ENCODE measurements at places on chromosomes 5 and 9.

DNA sequence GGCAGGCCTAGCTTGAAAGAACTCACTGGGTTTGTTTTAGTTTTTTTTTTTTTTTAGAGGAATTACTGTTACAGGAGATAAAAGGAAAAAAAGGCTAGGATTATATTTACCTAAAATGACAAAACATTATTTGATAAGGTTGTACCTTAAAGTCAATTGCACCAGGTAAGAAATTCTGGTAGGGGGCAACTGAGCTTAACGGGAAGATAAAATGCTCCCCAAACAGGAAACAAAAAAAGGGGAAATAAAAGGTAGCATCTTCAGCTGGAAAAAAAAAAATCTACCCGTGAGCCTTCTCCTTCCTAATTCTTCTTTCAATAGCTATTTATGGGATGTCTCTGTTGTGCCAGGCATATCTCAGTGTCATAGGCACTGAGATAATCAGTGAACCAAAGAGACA is 164.5 kb downstream of the PIK3R1 start:
- DNase-seq, result no peak

DNA sequence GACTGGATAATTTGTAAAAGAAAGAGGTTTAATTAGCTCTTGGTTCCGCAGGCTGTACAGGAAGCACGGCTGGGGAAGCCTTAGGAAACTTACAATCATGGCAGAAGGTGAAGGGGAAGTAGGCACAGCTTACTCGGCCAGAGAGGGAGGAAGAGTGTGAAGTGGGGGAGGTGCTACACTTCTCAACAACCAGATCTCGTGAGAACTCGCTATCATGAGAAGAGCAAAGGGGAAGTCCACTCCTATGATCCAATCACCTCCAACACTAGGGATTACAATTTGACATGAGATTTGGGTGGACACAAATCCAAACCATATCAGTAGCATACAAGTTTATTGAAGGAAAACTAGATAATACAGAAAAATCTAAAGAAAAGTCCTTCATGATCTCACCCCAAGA is 39.9 kb downstream of the NEURL1B start:
- no peak for DNase-seq

DNA sequence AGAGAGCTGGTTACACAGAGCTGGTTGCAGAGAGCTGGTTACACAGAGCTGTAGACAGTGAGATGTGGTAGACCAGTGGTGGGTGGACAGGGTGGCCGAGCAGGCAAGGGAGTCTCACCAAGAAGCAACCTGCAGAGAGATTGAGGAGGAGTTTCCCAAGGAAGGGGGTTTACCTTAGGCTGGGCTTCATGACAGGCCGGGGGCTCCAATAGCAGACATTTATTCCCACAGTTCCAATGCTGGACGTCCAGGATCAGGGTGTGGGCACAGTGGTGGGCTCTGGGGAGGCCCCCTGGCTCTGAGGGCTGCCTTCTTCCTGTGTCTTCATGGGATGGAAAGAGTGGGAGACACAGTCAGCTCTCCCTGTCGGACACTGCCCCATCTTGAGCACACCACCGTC is 386.9 kb upstream of the IRX4 start:
- DNase-seq, result no peak

GRCh38 chr9:7439355-7439995 is 360.1 kb downstream of the DMAC1 start:
- no peak for DNase-seq

DNA sequence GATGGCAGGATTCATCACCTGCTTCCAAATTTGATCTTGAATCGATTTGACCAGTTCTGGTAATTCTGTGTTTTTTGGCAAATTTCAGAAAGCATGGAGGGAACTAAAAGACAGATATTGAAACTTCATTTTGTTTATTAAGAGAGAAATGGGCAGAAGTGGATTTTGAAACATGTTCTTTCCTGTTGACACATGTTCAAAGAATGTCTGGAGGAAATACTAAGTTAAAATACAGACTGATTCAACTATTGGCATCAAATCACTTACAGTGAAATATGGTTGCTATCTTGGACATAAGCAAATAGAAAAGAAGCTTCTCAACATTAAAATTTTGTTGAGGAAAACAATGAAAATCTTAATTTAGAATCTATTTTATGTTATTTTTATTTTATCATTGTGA is 19.3 kb upstream of the GZMK start:
- no peak for DNase-seq

DNA sequence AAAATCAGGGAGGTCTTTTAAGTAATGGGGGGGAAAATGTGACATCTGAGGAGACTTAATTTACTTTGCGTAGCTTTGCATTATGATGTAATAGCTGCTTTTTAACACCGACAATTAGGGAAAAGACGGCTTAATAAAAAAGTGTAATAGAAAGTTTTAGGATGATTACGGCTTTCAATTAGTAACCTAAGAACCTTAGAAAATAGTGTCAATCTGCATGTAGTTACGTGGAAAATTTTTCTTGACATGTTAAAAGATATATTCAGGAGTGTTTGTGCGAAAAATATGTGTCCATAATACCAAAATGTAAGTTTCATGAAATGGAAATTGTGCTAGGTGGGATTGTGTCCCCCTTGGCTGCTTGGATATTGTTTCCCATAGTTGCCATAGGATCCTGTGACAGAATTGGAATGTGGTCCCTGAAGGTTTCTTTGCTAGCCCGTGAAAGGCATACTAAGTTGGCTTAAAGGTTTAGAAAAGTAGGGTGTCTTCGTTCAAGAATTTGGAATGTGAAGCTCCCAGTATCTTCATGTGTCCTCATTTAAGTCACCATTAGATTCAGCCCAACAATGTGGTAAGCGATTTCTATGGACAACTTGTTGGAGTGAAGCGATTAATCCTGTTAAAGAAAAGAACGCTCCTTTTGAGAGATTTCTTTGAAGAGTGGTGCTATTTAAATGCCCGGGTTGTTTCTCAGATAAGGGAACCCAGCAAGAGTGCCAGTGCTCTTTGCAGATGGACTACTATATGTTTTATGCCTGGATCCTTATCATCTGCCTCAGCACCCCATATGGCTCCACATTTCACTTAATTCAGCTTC is 2.0 kb downstream of the RGMB start:
- no peak for DNase-seq

DNA sequence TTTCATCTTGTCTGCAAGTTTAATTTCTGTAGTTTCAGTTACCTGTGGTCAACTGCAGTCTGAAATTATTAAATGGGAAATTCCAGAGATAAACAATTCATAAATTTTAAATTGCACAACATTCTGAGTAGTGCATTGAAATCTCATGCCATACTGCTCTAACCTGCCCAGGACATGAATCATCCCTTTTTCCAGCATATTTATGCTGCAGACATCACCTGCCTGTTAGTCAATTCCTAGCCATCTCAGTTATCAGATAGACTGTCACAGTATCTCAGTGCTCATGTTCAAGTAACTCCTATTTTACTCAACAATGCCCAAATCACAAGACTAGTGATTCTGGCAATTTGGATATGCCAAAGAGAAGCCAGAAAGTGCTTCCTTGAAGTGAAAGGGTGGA is 223.0 kb upstream of the GRIA1 start:
- no peak for DNase-seq

DNA sequence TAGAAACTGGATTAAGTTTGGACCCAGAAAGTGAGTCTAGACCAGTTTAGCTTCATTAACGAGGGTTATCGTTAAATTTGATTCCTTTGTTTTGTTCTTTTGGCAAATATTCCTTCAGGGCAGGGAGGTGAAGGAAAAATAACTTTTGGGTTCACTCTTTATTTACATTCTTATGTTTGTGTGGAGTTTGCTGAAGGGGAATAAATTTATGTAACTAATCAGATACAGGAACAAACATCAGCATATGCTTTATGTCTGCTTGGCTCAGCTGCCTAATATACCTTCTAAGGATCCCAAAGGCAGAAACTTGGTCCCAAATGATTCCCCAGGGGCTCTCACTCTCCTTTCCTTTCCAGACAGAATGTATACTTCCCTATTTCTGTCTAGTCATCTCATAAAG is 132.4 kb downstream of the MCTP1 start:
- no peak for DNase-seq

GRCh38 chr9:75359638-75360037 is 271.3 kb downstream of the OSTF1 start:
- DNase-seq, result no peak

- DNase-seq, result no peak
Observed at GRCh38 chr9:89777544-89777943, 172.7 kb downstream of the GADD45G start.

- DNase-seq, result no peak
Observed at GRCh38 chr5:173314166-173314952, 13.9 kb downstream of the STC2 start.

GRCh38 chr9:37156781-37157356 is 36.5 kb downstream of the ZCCHC7 start:
- no peak for DNase-seq

GRCh38 chr9:132175431-132175830 is 13.6 kb downstream of the NTNG2 start:
- no peak for DNase-seq

DNA sequence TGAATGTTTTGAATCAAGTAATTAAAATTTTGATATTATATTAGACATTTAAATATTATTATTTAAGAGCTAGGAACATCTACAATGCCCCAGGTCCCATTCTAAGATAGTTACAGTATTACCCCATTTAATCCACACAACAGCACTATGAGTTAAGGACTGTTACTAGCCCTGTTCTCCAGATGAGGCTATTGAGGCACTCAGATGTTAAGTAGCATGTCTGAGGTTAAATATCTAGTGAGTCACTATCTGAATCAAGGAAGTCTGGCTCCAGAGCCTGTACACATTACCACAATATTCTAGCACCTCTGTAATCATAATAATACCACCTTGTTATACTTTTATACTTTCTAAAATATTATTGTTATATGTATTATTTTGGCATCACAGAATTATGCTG is 304.6 kb downstream of the PDE4D start:
- no peak for DNase-seq

GRCh38 chr5:144122641-144123040 is 47.8 kb downstream of the YIPF5 start:
- no peak for DNase-seq

- no peak for DNase-seq
Observed at GRCh38 chr5:121399879-121400278, 451.8 kb upstream of the FTMT start.

- DNase-seq, result peak; percentile 73
Observed at GRCh38 chr5:59188419-59189225, 605.7 kb downstream of the RAB3C start.

GRCh38 chr5:139960723-139961383 is 82.2 kb downstream of the NRG2 start:
- no peak for DNase-seq

- DNase-seq, result no peak
Observed at GRCh38 chr5:145764325-145764724, 70.8 kb downstream of the PRELID2 start.

DNA sequence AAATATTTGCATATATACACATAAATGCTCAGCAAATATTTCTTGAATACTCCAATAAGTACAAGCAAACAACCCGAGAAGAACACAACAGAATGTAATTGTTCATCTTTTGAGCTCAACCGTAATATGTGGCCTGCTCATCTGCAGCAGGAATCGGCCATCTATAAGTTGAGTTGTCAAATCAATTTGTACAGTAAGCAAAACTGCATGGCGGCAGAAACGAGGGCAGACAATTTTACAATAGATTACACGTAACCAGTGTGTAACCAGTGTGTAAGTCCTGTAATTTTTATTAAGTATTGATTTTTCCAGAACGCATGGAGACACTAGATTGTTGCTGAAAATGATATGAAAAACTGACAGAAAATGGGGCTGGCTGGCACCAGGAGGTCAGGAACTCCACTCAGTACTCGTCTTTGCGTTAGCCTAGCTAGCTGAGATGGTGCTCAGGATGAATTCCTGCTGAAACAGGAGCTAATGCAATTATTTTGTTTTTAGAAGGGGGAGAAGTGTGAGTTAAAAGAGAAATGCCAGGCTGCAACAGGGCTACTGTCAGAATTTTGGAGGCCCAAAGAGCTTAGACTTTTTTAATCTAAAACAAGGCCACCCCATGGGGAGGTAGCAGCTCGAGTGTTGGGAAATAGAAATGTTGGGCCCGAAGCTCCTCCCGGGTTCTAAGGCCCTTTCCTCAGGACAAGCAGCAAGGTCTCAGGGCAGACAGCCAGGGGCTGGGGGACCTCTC is 682 bp downstream of the DHX29 start:
- no peak for DNase-seq

DNA sequence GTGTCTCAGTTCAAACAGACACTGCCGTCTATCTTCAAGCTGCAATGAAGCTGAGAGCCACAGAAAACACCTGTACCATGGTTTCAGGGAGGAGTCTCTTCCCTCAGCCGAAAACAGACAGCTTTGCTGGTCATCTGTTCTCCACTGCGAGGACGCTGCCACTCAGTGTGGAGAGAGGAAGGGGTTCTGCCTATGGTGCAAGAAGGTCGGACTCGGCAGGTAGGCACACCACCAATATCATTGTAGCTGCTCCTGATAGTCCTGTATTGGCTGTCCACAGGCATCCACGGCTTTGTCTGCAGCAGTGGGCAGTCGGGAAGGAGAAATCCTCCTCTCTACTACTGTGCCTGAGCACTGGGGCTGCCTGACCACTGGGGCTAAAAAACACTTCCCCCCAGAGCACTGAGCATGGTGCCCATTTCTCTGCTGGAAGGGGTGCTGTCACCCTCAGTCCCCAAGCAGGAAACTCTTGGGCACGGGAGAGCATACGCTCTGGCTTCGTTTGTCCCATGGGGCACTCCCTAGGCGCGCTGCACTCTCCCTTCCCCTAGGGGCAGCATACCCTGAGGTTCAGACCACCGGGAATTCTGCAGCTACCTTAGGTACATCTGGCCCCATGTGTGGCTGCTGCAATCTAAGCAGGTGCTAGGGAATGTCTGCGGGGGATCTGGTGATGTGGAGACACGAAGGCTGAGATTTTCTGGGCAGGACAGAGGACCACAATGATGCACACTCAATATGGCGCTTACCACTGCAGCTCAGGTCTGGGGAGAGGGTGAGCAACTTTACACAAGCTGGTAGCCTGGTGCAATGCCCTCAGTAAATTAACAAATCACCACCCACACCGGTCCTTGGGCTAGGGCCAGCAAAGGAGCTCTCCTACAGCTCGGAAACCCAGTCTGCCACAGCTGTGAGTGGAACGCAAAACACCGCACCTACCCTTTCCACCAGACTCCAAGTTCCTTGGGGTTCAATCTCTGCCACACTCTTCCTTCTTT is 880.9 kb upstream of the SEMA6A start:
- DNase-seq, result no peak

- DNase-seq, result peak; percentile 57
Observed at GRCh38 chr9:90801241-90801972, at the start of gene SYK. TSS of gene SYK (plus strand) at chr9:90801819. CDS start at chr9:90843899, 42,080 bp downstream.

GRCh38 chr9:115456515-115456914 is 338.6 kb upstream of the TNC start:
- DNase-seq, result no peak

All from nephron progenitor cell (in vitro differentiated cells).